ENCODE measurements at places on chromosomes 1 and 21. TPM values are rescaled to one million over a fixed set of nuclear protein-coding genes. Genes with fewer than 3 reads are reported as not detected.
A peak's percentile ranks its signal among the peaks of the same experiment; 100 is the strongest.

Gene GLMP
- 21.2 TPM for total RNA-seq

DNA sequence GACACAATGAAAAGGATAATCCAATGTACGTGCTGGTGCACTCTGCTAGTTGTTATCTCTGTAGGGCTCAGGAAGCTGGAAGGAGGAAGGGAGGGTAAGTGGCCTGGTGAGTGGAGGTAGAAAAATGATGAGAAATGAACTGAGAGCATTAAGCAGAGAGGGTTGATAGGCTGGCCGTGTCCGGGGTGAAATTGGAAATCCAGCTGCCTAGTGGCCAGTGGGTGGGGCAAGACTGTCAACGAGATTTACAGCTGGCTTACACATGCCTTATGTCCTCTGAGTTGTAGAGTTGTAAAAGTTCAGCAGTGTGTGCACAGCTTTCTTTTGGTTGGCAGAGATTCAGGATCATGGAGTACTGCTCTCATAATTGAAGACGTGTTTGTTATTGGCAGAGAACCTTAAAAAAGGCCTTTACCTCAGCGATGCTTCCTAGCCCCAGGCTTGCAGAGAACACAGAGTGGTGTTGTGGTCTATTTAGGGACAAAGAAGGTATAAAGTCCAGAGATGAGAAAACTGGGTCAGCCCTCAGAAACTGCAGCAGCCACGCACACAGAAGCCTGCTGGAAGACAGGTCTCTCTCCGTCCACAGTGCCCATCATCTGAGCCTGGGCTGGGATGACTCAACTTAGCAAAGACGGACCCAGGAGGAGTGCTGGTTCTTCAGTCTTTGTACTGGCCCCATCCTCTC, 132.4 kb downstream of the EDEM3 start:
- H3K4me3 ChIP-seq: no peak overlapping the region
- no peak overlapping the region for H3K27ac ChIP-seq
- H3K27me3 ChIP-seq: no peaks in the 10 kb centered on the region
- H3K36me3 ChIP-seq: no peaks in the 10 kb centered on the region
- H3K4me1 ChIP-seq: no peaks in the 10 kb centered on the region

DNA sequence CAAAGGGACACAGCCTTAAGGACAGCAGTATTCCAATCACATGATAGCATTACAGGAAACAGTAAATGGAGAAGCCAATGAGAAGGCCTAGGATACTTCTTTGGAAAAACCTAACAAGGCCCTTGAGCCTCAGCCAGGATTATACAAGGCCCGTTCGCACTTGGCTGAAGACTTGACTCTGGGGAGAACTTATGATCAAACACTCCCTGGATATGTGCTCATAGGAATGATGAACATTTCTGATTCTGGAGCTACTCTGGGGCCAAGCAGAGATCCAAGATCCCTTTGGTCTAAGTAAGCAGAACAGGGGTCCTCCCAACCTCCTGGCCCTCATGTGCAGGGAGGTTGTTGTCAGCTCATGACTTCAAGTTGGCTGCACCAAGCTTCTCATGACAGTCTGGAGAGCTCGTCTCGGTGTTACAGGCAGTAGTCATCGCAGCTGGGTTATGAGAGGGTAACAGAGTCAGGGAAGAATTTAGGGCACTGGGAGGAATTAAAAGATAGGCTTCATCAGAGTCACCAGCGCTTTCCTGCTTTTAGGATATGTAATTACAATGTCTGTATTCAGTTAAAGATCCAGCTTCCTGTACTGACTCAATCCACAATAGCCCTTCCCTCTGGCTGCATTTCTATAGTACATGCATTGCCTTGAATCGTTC, 92.5 kb upstream of the IRF2BP2 start:
- H3K27ac ChIP-seq: no peak overlapping the region
- no peaks in the 10 kb centered on the region for H3K27me3 ChIP-seq
- H3K4me1 ChIP-seq: no peaks in the 10 kb centered on the region
- H3K4me3 ChIP-seq: no peak overlapping the region

DNA sequence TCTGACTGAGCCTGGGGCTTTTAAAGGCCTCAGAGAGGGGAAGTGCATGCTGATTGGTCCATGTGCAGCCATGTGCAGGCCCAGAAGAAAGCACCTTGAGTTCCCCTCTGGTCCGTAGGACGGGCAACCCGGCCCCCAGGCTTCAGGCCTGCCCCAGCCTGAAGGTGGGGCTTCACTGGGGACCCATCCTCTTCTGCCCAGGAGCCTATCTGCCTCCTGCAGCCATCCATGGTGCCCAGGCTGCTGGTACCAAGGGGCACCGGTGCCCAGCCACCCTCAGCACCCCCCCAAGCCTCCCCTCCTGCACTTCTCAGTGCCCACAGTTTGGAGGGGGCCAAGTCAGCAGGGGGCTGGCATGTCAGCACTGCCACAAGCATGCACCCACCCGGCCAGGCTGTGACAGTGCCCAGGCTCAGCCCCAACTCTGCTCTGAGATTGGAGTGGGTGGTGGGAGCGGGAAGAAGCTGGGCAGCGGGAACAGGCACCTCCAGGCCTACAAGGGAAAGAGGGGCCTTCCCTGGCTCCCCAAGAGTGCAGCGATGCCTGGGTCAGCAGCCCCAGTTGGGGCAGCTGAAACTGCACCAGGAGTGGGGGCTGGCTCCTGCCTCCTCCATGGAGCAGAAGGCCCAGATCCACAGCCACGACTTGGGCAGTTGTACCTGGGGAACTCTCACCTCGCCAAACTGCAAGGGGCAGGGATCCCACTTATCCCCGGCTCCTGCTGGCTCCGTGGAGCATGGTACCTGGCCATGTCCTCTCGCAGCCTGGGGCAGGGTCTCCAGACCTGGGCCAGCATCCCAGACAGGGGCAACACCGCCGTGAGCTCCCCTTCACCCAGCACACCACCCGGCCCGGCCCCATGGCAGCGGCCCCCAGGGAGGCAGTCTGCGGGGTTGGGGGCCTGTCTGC, 11.7 kb downstream of the COL6A2 start:
- H3K27me3 ChIP-seq: no peaks in the 10 kb centered on the region
- DNase-seq: no peak
- no peaks in the 10 kb centered on the region for H3K36me3 ChIP-seq
- no peaks in the 10 kb centered on the region for H3K4me1 ChIP-seq
- no peak overlapping the region for H3K27ac ChIP-seq

Gene NUP210L
- 0.15 TPM for total RNA-seq

- no peaks in the 10 kb centered on the region for H3K36me3 ChIP-seq
- no peaks in the 10 kb centered on the region for H3K4me1 ChIP-seq
- no peak for DNase-seq
- H3K27me3 ChIP-seq: no peaks in the 10 kb centered on the region
These were observed 162.6 kb downstream of the GRIK1 start for GRCh38 chr21:29777160-29777559.

DNA sequence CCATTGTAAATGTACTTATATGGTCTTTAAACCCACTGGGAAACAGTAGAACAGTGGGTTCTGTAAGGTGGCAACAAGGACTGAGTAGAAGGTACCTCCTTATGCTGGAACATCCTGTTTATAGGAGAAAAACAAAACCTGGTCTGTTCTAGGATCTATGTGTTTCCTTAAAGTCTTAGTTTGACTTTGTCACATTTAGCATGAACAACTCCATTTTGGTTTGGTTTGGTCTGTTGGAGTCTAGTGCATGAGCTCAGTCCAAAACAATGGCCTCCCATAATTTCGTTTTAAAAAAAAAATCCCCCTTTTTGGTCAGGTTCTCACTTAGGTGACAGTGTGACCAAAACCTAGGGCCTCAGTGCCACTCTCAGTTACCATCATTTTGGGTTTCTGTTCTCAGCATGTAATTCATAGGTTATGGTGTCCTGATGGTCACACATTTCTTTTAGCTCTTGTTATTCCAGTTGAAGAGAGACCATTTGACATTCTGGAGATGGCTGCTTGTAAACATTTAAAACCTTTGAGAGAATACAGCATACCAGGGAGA, 66.4 kb upstream of the IL12RB2 start:
- no peak overlapping the region for H3K27ac ChIP-seq
- no peak overlapping the region for H3K4me3 ChIP-seq
- H3K36me3 ChIP-seq: no peaks in the 10 kb centered on the region
- no peaks in the 10 kb centered on the region for H3K27me3 ChIP-seq
- no peak for DNase-seq

Gene COL6A2
- total RNA-seq: 2.1 TPM

DNA sequence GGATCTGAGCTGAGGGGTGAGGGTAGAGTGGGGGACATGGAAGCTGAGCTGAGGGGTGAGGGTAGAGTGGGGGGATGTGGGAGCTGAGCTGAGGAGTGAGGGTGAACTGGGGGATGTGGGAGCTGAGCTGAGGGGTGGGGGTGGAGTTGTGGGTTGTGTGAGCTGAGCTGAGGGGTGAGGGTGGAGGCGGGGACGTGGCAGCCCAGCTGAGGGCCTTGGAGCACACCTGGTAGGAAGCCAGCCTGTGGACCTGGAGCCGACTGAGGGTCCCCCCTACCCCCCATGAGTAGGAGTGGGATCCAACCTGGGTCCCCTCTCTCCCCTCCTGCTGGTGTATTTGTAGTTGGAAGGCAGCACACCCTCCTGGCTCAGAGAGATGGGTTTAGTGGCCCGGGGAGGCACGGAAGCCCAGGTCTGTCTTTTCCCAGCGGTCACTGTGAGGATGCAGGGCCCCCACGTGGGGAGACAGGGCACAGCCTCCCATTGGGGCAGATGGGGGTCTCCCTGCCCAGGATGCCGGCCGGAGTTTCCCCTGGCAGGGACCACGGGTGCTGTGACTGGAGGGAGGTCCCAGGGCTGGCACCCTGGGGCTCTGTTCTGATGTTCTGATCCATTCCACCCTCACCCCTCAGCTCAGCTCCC, 13.2 kb upstream of the NPHP4 start:
- no peak for DNase-seq
- no peaks in the 10 kb centered on the region for H3K4me1 ChIP-seq
- H3K36me3 ChIP-seq: no peaks in the 10 kb centered on the region

- no peak overlapping the region for H3K4me3 ChIP-seq
- DNase-seq: no peak
- no peak overlapping the region for H3K27ac ChIP-seq
- H3K27me3 ChIP-seq: no peaks in the 10 kb centered on the region
These were observed 119.8 kb upstream of the SLC25A33 start for GRCh38 chr1:9419369-9420041.

DNA sequence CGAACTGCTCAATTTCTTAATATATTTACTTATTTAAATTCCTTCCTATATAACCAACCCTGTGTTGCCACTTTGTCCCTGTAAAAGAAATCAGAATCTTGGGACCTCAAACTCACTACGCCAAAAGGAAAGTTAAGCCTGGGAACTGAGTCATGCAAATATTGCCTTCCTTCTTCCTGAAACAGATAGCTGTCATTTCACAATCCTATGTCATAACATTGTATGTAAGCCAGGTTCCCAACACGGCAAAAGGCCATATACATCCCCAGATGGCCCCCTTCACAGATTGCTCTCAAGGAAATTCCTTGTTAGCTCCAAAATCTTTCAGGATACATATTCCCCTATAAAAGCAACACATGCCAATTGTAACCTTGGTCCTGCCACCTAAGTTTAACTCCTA, 39.7 kb downstream of the C21orf91 start:
- H3K27me3 ChIP-seq: peaks cover 5% of the 10 kb centered on the region
- no peaks in the 10 kb centered on the region for H3K36me3 ChIP-seq
- DNase-seq: no peak
- H3K4me3 ChIP-seq: no peak overlapping the region
- no peak overlapping the region for H3K27ac ChIP-seq
- H3K4me1 ChIP-seq: peaks cover 54% of the 10 kb centered on the region

GRCh38 chr21:18443085-18443484, 39.5 kb upstream of the TMPRSS15 start:
- H3K4me1 ChIP-seq: peaks cover 16% of the 10 kb centered on the region
- H3K27ac ChIP-seq: peak overlapping the region; percentile 65

- H3K4me3 ChIP-seq: no peak overlapping the region
- no peak for DNase-seq
- no peak overlapping the region for H3K27ac ChIP-seq
- H3K27me3 ChIP-seq: no peaks in the 10 kb centered on the region
- H3K36me3 ChIP-seq: no peaks in the 10 kb centered on the region
These were observed 58.2 kb upstream of the GADD45A start for GRCh38 chr1:67626861-67627235.

Gene ENTREP3
- 15.2 TPM for total RNA-seq

Gene CCDC24
- total RNA-seq: 18.4 TPM

DNA sequence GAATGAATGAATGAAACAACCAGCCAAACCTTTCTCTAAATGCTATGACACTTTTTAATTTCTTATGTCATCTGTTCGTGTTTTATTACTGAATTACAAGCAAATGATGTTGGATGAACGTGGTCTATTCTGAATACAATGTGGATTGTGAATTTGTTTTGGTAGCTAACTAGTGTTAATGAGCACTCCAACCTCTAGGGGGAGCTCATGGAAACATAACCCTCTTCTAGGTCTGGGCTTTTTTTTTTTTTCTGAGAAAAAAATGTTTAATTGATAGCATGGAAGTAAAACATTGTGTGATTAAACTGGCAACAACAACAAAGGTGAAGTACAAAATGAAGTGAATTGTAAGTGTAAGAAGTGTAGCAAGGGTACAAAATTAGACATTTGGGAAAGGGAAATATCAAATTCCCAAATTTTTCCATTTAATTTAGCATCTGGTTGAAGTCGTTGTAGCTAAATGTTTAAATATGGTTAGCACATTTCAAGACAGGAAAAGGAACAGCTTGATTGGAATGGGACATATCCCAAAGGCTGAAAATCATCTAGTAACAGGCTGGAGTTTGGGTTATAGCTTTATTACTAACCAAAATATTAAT, 42.6 kb upstream of the PTGS2 start:
- H3K27me3 ChIP-seq: no peaks in the 10 kb centered on the region
- H3K27ac ChIP-seq: no peak overlapping the region
- H3K4me3 ChIP-seq: no peak overlapping the region
- H3K4me1 ChIP-seq: no peaks in the 10 kb centered on the region

DNA sequence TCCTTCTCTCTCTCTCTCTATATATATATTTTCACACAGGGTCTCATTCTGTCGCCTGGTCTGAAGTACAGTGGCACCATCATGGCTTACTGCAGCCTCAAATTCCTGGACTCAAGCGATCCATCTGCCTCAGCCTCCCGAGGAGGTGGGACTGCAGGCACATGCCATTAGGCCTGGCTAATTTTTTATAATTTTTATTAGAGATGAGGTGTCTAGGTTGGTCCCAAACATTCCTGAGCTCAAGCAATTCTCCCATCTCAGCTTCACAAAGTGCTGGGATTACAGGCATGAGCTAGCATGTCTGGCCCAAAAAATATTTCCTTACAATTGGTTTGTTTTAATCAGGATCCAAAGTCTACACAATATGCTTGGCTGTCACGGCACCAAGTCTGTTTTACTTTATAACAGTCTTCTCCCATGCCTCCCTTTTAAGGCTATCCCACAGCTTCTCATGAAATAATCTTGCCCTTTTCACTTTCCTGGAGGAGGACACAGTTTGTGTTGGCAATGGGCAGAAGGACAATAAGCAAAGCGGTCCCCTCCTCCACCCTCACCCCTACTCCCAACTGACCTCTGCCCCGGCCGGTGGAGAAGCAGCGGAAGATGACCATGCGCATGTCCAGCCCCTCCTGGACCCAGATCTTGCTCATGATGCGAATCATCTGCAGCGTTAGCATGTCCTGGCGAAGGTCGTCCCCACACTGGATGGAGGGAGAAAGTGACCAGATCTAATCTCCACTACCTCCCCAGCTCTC, 28.2 kb upstream of the PPP1R15B start:
- no peak overlapping the region for H3K4me3 ChIP-seq
- H3K36me3 ChIP-seq: peaks cover 97% of the 10 kb centered on the region
- no peaks in the 10 kb centered on the region for H3K4me1 ChIP-seq
- DNase-seq: no peak
- no peak overlapping the region for H3K27ac ChIP-seq
